ENCODE measurements at places on chromosomes 4 and X.
A peak's percentile ranks its signal among the peaks of the same experiment; 100 is the strongest.

DNA sequence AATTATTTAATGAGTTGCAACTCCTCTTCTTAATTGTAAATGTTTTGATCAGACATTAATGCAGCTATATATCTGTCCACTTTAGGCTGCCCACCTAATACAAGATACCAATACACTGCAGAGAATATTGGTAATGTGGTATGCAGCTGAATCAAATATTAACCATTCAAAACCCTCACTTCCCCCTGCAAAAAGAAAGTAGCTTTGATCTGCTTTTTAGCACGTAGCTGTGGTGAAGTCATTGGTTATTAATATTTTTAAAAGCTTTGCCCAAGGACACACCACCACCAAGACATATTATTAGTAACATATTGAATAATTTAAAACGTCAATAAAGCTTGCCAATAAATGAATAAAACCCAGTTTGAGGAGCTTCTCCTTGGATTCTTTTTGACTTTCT lies 28.6 kb upstream of the CYP2U1 start:
- no peak for DNase-seq

DNA sequence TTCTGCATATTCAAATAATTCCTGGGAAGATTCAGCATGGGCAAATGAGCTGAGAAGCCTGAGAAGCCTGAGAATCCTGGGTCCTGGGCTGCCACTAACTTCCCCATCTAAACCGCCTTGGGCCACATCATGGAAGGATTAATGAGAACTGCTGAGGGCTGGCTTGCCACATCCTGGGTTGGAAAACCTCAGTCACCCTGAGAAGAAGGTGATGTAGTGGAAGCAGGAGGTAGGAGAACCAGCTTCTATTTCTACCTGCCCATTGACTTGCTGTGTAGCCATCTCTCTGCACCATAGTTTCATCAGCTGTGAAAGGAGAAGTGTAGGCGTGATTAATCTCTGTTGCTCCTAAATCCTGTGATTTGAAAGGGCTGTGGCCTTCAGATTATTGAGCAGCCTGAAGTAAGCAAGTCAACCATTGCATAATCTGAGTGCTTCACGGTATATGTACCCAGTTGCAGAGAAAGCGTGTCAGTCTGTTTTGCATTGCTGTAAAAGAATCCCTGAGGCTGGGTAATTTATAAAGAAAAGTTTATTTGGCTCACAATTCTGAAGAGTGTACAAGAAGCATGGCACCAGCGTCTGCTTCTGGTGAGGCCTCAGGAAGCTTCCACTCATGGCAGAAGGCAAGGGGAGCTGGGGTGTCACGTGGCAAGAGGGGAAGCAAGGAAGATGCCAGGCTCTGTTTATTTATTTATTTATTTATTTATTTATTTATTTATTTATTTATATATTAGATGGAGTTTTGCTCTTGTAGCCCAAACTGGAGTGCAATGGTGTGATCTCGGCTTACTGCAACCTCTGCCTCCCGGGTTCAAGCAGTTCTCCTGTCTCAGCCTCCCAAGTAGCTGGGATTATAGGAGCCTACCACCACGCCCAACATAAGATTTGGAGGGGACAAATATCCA lies 140.9 kb upstream of the ATP6AP2 start:
- no peak for DNase-seq

DNA sequence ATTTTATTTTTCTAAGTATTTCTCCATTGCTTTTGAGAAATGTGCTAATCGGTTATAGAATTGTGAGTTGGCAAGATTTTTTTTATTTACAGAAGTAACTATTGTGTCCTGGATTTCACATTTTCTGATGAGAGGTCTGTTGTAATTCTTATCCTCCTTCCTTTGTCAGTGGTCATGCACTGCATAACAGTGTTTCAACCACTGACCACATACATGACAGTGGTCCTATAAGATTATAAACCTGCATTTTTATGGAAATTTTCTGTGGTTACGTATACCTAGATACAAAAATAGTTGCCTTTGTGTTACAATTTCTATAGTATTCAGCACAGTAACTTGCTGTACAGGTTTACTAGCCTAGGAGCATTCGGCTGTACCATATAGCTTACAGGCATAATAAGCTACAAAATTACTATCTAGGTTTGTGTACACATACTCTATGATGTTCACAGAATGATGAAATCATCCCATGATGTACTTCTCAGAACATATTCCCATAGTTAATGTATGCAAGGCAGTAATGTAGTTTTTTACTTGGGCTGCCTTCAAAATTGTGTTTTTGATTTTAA lies 47.8 kb downstream of the APELA start:
- no peak for DNase-seq

GRCh38 chrX:20530406-20530921 lies 263.8 kb upstream of the RPS6KA3 start:
- peak; percentile 59 for DNase-seq

DNA sequence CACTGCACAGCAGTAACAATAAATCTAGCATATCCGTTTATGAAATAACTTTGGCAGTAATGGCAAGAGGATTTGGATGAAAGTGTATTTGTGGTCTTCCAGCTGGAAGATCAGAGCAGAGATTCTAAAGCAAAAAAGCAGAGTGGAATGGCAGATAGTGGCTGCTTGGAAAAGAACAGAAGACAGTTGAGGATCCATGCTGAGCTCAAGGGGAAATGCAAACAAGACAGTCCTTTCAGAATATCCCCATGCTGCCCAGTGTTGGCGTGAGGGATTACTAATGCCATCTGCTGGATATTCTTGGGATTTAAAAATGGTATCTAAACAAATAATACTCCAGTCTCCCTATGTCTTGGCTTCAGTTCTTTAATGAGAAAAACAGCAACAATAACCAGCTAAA lies 629.1 kb upstream of the ATOH1 start:
- DNase-seq, result no peak

- DNase-seq, result peak; percentile 49
Measured at GRCh38 chr4:48268956-48269860, at the start of gene TEC. TSS of gene TEC (minus strand) at chr4:48269838. CDS start at chr4:48228614, 41,224 bp downstream.

DNA sequence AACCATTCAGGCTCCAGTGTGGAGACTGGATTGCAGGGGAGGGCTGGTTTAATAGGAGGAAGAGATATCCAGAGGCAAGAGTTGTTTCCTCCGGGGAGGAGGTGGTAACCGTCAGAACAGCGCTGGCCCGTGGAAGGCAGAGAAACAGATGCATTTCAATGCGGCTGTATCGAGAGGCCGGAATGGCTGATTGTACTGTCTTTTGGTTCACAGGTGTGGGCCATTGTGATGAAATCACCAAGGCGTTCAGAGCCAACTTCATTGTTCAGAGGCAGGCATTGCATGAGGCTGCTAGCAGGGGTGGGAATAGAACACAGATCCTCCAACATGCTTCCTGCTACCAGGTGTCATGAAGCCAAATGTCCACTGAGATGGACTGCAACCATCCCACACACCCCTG lies 53.0 kb downstream of the SHOX start:
- no peak for DNase-seq

DNA sequence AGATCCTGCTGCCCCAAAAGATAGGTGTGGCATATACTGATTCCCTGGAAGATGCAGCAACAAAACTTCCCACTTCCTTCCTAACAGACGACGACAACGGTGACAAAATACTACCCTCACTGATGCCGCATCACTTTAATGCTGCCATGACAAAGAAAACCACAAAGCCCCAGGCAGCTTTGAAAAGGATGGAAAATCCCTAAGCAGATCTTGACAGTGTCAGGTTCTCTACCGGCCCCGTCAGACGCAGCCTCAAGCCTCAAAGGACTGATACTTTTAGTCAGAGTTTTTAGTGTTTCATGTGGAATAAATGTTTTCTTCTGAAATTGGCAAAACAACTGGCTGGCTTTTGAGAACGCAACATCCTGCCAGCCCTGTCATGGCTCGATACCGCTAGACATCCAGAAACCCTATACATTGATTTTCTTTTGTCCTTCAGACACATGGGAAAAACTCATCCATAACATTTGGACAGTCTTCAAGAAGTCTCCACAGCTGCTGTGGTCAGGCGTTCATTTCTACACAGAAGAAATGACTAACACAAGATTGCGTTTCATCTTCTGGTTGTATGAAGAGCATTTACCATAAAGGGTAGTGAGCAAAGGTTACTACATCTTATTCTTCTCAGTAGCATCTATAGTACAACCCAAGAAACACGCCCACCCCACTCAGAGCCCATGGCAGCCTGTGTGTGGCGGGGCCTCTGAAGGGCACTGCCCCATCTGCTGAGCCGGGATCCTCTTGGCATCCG lies 60.1 kb downstream of the GATB start:
- no peak for DNase-seq

GRCh38 chr4:147773261-147774184 lies 41.6 kb downstream of the ARHGAP10 start:
- DNase-seq, result no peak

DNA sequence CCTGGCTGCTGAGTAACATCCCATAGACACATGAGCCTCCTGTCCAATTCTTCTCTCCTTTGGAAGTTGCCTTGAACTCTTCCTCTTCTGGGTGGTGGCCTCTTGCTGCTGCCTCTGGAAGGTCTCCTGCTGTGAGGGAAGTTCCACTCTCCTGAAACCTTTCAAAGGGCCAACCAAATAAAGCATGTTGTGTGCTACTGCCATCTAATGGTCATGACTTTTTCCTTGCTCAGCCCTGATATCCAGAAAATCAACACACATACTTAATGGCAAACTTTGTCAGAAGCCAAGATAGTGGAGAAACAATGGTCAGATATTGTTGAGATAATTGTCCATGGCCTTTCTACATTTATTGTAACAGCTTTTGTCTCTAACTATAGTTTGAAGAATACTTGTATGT lies 19.1 kb upstream of the ZXDA start:
- no peak for DNase-seq

DNA sequence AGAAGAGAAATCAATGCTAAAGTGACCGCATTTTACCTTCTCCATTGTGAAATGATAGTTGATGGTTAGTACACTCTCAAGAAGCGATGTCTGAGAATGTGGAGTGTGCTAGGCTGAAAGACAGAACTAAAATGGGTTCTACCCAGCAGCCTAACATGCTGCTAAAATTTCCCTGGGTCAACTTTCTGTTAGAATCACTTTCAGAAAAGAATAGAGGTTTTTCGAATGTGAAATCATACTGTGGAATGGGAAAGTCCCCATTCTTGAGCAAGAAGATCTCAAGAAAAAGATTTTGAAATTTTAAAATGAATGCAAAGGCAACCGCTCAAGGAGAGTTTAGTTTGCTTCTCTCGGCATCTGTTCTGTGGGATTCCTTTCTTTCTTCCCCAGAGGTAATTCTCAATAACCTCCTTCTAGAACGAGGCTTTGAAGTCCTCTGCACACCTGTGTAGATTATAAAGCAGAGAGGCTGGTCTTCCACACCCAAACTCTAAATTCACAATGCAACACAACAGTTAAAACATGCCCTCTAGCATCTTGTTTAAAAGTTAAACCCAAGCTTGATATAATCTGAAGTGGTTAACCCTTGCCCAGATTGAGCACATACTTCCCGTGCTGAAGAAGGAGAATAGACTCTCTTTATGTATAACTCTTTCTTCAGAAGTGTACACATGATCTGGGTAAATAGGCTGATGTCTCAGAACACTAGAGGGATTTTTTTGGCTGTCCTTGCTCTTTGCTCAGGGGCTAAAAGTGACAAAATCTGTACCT lies 208.7 kb upstream of the KLF3 start:
- DNase-seq, result no peak
